ENCODE measurements at places on chromosomes 2 and 18.

GRCh38 chr18:48575658-48576456 lies 37.0 kb downstream of the CTIF start:
- no peak for DNase-seq

GRCh38 chr2:229443141-229443540 lies 172.1 kb upstream of the PID1 start:
- no peak for DNase-seq

- DNase-seq = no peak
Measured at GRCh38 chr18:48387300-48387699, 21.9 kb downstream of the ZBTB7C start.

GRCh38 chr18:984004-984403 lies 79.3 kb downstream of the ADCYAP1 start:
- DNase-seq = no peak

GRCh38 chr18:46706968-46707367 lies 49.9 kb downstream of the ST8SIA5 start:
- DNase-seq = no peak

DNA sequence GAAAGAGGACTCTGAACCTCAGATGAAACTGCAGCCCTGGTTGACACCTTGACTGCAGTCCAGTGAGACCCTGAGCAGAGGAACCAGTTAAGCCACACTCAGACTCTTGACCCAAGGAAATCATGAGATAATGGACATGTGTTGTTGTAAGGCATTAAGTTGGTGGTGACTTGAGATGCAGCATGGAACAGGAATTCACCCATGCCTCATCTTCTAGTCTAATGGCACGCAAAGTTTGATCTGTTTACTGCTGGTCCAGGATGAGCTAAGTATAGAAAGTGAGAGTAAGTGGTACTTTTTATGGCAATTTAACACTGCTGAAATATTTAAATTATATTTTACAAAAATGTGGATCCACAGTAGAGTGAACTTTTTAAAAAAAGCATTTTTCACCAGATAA lies 51.3 kb upstream of the LTBP1 start:
- no peak for DNase-seq

GRCh38 chr18:10705786-10706185 lies 180.0 kb downstream of the NAPG start:
- no peak for DNase-seq

GRCh38 chr2:227509824-227510619 lies 38.1 kb downstream of the AGFG1 start:
- no peak for DNase-seq

DNA sequence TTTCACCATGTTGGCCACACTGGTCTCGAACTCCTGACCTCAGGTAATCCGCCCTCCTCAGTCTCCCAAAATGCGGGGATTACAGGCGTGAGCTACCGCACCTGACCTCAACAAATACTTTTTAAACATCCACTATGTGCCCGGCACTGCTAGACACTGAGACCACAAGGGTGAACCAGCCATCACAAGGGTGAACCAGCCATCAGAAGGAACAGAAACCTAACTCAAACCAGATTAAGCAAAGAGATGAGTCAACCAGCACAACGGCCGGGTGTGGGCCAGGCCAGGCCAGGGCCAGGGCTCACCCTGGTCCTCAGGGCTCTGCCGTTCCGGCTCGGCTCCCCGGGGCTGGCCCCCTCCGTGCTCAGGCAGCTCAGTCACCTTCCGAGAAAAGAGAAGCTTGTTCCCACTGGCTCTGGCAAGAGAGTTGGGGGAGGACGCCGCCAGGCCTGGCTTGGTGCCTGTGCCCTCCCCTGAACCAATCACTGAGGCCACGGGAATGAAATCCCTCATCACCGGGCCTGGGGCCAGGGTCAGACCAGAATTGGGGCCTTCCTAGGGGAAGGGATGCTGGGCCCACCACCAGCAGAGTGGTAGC lies 4.4 kb downstream of the TEX44 start:
- no peak for DNase-seq

DNA sequence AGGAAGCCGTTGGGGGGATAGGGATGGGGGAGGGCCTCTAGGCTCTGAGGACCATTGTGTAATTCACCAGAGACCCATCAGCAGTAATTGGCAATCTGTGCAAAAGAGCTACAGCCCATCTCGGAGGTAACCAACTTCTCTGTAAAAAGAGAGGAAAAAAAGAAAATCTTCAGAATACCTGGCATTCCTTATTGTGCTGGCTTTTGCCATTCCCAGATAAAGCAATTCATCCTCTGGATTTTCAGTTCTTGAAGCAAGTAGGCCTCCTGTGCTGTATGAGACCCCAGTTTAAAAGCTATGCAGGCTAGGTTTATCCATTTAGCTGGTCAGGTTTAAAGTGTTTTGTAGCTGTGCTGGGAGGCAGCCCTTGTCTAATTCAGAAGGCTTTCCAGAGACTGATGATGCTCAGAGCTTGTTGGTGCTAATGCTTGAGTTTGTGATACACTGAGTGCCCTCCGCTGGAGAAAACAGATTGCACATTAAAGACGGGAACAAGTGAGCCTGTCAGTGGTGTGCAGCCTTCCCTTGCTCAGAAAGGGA lies at the start of gene LRRTM4:
LRRTM4 (minus strand) TSS at position 446 of the 540 bp plus-strand sequence.
- no peak for DNase-seq

DNA sequence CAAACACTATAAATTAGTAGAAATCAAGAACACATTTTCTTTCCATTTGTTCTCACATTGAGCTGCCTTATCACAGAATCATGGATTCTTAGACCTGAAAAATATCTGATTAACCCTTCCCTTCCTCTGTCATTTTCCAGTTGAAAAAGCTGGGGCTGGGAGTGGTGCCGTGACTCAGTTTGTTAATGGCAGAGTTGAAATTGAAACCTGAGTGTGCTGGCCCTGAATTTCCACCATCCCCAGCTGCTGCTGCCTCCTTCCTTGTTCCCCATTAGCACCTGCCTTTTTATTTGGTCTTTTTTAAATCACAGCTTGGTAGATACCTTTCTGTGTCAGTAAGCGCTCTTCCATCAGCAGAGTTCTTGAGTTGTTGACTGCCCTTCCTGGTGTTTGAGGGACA lies 10.6 kb downstream of the FARP2 start:
- no peak for DNase-seq

GRCh38 chr18:78619854-78620253 lies 359.8 kb upstream of the SALL3 start:
- no peak for DNase-seq

- no peak for DNase-seq
Measured at GRCh38 chr2:46118656-46119371, 178.4 kb upstream of the EPAS1 start.

DNA sequence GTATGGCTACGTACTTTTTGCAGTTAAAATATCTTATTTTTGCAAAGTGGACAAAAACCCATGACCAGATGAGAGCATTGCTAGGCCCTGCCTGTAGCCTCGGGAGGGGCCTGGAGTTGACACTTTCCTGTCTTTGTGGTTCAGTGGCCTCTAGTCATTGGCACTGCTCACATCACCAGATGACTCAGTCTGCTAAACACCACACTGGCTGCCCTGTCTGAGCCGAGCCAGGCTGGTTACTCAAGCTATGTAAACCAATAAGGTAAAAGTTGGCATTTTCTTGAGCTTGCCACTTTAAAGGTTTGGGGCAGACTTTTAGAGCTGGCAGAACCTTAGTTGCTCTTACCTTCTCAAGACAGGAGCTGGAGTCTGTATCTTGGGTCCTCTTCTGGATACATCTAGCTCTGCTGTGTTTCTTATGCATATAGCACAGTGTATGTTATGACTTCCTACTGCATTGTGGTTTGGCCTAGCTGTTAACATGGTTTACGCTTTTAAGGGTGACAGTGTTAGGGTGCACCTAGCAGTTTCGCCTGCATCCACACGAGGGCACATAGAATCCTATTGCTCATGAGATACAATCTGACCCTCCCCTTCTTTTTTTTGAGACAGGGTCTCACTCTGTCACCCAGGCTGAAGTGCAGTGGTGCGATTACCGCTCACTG lies 76.4 kb downstream of the AP1S3 start:
- DNase-seq = no peak

DNA sequence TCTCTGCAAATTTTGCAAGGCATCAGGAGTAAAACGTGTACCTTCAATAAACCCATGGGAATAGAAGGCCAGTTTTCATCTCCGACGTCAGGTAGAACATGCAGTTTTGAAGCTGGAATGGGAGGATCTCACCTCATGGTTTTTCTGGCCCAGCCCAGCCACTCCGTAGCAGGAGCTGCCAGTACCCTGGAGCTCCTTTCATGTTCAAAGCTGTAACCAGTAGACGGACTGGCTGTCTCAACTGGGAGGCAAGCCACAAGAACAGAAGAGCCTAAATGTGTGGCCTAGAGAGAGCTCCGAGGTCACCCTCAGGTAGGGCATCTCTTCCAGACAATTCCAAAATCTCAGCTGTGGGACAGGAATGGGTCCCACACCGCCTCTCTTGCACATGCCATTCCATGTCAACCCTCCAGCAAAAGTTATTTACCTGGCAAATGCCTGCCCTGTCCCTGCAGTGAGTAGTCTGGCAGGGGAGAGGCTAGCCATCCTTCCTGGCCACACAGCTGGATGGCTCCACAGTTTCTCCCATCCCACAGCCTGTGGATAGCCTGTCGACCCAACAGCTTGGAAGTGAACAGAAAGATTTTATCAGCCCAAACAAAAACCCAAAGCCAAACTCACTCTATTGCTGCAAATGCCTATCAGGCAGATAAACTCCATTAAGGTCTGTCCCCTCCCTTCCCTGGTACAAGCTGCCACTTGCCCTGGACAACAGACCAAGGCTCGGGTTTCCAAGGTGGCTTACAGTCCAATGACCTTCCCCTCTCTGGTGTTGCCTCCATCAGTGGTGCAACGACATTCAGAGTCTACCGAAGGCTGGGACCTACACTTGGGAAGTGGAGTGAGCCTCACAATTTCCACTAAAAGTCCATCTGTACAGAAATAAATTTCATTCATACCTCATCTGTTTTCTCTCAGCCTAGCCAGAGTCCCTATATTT lies 27.8 kb downstream of the CRACDL start:
- no peak for DNase-seq

DNA sequence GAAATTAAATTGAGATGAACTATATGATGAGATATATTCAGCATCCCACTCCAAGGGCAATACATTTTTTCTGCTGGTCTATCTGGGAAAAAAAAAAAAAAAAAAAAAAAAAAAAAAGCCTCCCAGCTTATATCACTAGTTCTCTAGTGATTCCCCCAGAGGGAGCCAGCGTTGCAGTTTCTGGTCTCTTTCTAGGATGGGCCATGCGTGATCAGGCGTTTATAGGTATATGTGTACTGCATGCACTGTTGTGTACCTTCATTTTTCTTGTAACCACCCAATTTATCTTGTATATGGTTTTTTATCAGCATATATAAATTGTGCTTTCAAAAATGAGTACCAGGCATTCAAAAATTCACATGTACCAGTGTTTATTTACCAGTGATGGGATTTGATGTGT lies 35.1 kb downstream of the DCDC2C start:
- DNase-seq = no peak

DNA sequence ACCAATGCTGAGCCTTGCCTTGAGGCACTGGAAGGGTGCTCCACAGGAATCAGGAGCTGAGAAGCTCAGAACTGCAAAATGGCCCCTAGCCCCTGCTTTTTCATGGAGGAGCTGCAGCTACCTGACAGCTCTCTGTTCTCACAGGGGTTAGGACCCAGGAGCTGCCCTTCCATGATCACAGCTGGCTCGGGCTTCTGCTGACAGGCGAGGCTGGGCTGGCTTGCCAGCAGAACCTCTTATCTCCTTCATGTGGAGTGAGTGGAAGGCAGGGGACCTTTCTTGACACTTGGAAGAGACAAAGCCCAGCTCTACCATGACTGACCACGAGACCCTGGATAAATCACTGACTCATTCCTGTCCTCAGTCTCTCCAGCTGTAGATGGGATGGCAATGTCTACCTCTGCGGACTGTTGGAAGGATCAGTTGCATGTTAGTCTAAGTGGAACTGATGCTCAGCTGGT lies 113.4 kb downstream of the CAPN13 start:
- DNase-seq = no peak

DNA sequence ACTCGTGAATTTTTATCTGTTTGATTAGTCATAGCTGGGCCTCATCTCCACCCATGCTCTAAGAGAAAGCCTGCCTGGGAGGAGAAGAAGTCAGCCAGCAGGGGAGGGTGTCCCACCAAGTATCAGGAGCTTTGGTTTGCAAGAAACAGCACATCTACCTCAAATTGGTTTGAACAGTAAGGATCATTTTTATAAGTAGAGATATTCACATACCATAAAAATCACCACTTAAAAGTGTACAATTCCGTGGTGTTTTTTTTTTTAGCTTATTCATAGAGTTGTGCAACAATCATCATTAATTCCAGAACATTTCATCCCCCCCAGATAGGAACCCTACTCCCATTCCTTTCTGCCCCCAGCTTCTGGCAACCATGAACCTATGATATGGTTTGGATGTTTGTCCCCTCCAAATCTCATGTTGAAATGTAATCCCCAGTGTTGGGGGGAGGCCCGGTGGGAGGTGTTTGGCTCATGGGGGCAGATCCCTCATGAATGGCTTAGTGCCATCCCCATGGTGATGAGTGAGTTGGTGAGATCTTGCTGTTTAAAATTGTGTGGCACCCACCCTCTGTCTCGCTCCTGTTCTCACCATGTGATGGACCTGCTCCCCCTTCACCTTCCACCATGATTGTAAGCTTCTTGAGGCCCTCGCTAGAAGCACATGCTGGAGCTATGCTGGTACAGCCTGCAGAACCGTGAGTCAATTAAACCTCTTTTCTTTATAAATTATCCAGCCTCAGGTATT lies 36.2 kb upstream of the HS6ST1 start:
- no peak for DNase-seq

- DNase-seq = no peak
Measured at GRCh38 chr18:24923138-24923537, 428.8 kb downstream of the ZNF521 start.

DNA sequence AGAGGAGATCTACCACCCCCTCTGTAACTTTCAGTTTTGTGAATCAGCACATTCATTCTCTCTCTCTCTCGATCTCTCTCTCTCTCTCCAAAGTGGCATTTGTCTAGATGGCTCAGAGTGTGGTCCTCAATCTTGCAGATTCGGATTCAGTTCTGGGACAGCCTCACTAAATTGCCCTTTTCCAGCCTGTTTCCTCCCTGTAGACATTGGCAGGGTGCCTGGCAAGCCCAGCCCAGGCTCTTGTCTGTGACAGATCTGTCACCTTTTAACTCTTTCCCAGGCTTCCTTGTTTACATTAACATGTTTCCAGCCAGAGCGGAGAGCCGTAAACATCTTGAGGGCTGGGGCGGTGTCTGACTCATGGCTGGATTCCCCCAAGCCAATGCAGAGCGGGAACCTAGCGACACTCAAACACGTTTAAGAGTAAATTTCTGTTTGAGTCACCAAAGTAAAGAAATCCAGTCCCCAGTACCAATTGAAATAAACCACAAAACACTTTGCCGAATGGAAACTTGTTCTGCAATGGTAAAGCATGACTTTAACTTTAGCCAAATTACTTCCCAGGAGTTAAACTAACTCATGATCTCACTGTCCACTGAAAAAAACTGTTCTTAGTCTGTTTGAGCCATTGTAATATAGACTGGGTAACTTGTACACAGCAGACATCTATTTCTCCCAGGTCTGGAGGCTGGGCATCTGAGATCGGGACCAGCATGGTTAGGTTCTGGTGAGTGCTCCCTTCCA lies 6.6 kb upstream of the CYP27C1 start:
- no peak for DNase-seq

GRCh38 chr2:199760574-199760973 lies 90.4 kb downstream of the FTCDNL1 start:
- no peak for DNase-seq

GRCh38 chr18:58390399-58390798 lies 238.5 kb downstream of the ALPK2 start:
- DNase-seq = no peak
